Smooth muscle cell of the brain vasculature (primary cell): ENCODE measurements at places on chromosomes 1 and 21.

GRCh38 chr1:156942576-156942975, 22.1 kb downstream of the LRRC71 start:
- DNase-seq, result no peak

DNA sequence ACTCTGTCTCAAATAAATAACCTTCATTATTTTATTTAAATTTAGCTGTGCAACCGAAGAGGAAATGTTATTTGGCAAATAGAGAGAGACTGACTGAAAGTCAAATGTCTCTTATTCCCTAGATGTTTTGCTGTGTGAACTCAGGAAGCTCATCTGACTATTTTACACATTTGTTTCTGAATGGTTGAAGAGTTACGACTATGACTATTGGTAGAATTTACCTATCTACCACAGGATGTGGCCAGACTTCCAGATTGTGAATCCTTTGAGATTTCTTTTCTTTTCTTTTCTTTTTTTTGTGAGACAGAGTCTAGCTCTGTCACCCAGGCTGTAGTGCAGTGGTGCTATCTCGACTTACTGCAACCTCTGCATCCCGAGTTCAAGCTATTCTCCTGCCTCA, 5.3 kb upstream of the SDE2 start:
- no peak for DNase-seq

GRCh38 chr1:2583871-2584351, 2.7 kb upstream of the PRXL2B start:
- DNase-seq, result no peak

DNA sequence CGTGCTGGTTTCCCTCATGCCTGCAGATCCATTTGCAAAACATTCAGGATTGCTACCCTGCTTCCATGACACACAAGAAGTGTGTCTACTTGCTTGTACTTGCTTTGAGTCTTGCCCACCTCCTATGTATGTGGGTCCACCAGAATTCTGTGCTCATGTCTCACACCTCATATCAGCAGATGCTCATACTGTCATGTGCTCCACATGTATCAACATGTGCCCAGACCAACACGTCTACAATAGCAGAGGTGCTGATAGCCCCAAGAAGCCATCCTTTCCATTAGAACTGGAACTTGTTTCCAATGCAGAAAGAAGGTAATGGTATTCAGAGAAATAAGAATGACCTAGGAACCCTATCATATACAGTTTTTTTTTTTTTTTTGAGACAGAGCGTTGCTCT, 27.9 kb upstream of the MYOC start:
- no peak for DNase-seq

DNA sequence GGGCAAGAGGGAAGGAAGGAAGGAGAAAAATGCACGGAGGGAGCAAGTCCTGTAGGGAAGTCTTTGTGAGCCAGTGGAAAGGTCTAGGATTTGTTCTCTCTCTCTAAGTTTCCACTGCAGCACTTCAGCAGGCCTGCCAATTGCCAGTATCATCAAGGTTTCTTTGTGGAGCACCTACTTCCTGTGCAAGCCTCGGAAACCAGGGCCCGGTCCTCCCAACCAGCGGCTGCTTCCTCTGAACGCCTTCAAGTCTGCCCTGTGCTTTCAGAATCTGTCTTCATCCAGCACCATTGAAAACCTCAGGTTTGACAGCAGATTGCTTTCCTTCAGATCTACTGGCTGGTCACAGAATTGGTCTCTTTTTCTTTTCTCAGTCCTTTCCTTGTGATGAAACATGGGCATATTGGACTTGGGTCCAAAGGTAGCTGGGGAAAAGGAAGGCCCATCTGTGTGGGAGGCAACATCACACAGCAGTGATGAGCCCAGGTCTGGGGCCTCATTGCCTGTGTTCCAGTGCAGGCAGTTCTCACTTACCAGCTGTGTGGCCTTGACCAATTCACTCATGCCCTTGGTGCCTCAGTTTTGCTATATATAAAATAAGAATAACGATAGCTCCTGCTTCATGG, 144.5 kb downstream of the SEC16B start:
- DNase-seq, result no peak

DNA sequence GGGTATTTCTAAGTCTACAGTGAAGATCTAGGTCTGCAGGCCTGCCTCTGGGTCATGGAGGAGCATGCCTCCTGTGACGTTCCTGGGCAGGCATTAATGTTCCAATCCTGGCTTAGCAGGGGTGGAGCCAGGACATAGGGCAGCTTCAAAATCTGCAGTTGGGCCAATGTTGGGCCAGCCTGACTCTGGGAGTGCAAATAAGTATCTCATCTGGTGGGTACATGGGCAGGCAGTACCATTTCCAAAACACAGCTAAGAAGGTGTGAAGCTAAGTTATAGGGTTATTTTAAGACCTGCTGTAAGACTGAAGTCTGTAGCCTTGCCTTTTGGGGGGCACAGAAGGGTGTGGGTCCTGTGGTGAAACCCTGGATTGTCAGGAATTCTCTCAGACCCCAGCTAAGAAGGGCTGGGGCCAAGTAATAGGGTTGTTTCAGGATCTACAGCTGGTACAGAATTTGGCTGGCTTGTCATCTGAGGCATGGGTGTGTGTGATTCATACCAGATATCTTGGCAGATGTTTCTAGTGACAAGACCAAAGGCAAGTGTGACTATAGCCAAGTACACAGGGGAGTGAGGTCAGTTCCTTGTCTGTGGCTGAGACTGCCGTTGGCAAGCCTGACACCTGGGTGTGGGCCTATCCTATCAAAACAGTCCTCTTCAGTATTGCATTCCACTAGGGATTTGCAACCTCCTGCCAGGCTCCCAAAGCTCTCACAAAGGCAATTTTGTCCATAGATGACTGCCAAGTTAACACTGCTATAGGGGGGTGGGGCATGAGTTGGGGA, 468.7 kb upstream of the B3GALT2 start:
- no peak for DNase-seq
